ENCODE measurements at places on chromosomes 12 and 14.
A peak's percentile ranks its signal among the peaks of the same experiment; 100 is the strongest.

- H3K27ac ChIP-seq, result no peak overlapping the region
- H3K36me3 ChIP-seq, result no peaks in the 10 kb centered on the region
- no peak overlapping the region for H3K4me3 ChIP-seq
- no peak for ATAC-seq
These were observed 66.6 kb downstream of the FBXL14 start for GRCh38 chr12:1527789-1528188.

DNA sequence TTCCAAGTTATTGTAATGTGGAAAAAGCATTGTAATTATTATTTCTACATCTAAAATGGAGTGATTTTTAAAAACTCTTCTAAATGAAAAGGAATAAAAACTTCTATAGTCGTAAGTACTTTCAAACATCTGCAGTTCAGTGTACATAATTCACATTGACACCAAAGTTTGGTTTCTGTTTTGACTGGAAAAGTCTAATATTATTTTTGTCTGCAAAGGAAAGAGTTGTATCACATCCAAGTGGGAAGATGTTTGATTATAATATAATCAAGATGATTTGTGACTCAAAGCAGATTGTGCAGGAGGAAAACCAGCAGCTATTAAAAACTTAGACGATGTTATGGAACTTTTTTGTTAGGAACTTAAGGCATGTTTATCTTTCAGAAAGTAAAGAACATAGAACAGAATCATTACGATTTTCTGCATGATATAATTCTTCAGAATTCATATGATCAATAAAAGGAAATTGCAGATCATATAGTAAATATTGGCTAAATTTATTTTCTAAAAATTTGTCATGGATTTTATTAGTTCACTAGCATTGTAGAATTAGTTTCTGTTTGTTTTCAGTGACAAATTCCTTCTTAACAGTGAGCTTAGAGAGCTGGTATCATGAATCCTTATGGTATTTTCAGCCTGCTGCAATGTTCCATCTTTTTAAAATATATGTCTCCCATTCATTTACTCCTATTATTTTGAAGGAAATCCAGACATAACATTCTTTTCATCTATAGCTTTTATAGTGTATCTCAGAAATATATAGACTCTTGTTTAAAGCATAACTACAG is 145.8 kb downstream of the MIPOL1 start:
- no peaks in the 10 kb centered on the region for H3K4me1 ChIP-seq
- H3K4me3 ChIP-seq, result no peak overlapping the region
- H3K36me3 ChIP-seq, result no peaks in the 10 kb centered on the region
- H3K27me3 ChIP-seq, result no peaks in the 10 kb centered on the region
- H3K27ac ChIP-seq, result no peak overlapping the region

DNA sequence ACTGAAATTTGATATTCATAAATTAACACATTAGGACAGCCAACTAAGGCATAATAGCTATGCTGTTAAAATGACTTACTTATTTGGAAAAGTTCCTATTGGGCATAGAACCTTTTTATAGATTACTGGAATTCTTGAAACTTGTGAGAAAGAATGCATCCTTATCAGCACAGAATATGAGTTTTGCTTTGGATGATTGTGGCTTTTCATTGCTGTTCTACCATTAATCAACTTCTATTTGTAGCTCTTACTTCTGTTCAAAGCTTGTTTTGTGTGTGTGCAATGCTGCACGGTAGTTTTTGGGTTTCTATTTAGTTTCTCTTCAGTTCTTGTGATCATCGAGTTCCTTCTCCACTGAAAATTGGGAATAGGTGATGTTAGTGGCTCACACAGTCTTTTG is 152.4 kb upstream of the PELI2 start:
- no peaks in the 10 kb centered on the region for H3K36me3 ChIP-seq
- peaks cover 10% of the 10 kb centered on the region for H3K27me3 ChIP-seq
- no peak overlapping the region for H3K27ac ChIP-seq
- H3K4me1 ChIP-seq, result no peaks in the 10 kb centered on the region
- H3K4me3 ChIP-seq, result no peak overlapping the region
- ATAC-seq, result no peak

- no peak overlapping the region for H3K27ac ChIP-seq
- no peak overlapping the region for H3K4me3 ChIP-seq
- no peak for ATAC-seq
- H3K4me1 ChIP-seq, result no peaks in the 10 kb centered on the region
These were observed 30.0 kb downstream of the GALNT16 start for GRCh38 chr14:69289811-69290520.

- no peaks in the 10 kb centered on the region for H3K4me1 ChIP-seq
- H3K27me3 ChIP-seq, result peaks cover 22% of the 10 kb centered on the region
- no peaks in the 10 kb centered on the region for H3K36me3 ChIP-seq
- no peak overlapping the region for H3K27ac ChIP-seq
- H3K4me3 ChIP-seq, result no peak overlapping the region
These were observed 190.6 kb downstream of the TMX1 start for GRCh38 chr14:51430633-51431032.

- peaks cover 40% of the 10 kb centered on the region for H3K4me1 ChIP-seq
- no peaks in the 10 kb centered on the region for H3K27me3 ChIP-seq
- H3K4me3 ChIP-seq, result no peak overlapping the region
These were observed 95.9 kb downstream of the WNK1 start for GRCh38 chr12:848173-848865.

- no peaks in the 10 kb centered on the region for H3K36me3 ChIP-seq
- H3K4me1 ChIP-seq, result no peaks in the 10 kb centered on the region
- H3K27me3 ChIP-seq, result peaks cover 9% of the 10 kb centered on the region
- no peak for ATAC-seq
- no peak overlapping the region for H3K4me3 ChIP-seq
These were observed 237.6 kb downstream of the SLC16A7 start for GRCh38 chr12:59833408-59833807.

- H3K27me3 ChIP-seq, result no peaks in the 10 kb centered on the region
- peaks cover 6% of the 10 kb centered on the region for H3K36me3 ChIP-seq
- peaks cover 33% of the 10 kb centered on the region for H3K4me1 ChIP-seq
- no peak for ATAC-seq
- H3K4me3 ChIP-seq, result peak overlapping the region; percentile 92
- peak overlapping the region; percentile 88 for H3K27ac ChIP-seq
These were observed 875 bp downstream of the HSPA2 start for GRCh38 chr14:64541261-64541971.

All from stimulated activated memory B cell treated with anti-CD40 and anti-IgM and Interleukin-4, amounts not matched to agents 10 μg/mL and 1 μg/mL and 100 μg/mL, for 72 hours (primary cell).